ENCODE measurements at places on chromosomes 12 and 14. TPM values are rescaled to one million over a fixed set of nuclear protein-coding genes. Genes with fewer than 3 reads are reported as not detected.

DNA sequence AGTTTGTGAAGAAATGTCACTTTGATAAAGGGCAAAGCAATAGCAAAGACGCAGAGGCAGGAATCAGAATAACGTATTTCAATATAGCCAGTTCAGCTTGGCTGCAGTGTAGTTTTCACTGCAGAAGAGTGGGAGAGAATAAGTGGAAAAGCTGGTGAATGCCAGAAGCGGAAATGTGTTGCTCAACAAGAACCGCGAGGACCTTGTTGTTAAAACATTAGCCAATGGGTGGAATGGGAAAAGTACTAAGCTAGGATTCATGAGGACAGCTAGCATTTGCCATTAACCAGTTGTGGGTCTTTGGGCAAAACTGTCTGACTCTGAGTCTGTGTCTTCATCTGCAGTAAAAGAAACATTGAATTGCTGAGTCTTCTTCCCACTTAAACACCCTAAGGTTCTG is 292.9 kb upstream of the GRIP1 start:
- no peaks in the 10 kb centered on the region for H3K36me3 ChIP-seq
- no peaks in the 10 kb centered on the region for H3K4me1 ChIP-seq
- H3K4me3 ChIP-seq = no peak overlapping the region
- no peaks in the 10 kb centered on the region for H3K27me3 ChIP-seq

DNA sequence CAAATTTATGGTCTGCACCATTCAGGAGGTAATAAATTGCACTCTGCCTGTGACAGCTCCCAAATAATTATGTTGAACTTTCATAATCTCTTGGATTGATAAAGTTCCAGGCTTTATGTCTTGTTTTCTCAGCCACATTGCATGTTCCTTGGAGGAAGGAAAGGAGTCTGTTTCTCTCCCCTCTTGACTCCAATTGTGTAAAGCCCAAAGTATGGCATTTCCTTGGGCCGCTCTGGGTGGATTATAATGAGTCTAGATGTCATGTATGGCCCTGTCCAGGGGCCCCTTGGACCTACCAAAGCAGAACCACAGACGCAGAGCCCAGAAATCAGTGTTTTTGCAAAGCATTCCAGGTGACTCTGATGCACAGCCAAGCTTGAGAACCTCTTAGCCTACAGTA is 160.8 kb downstream of the KSR2 start:
- H3K27me3 ChIP-seq = no peaks in the 10 kb centered on the region
- DNase-seq = no peak
- no peak overlapping the region for H3K27ac ChIP-seq
- no peaks in the 10 kb centered on the region for H3K4me1 ChIP-seq

GRCh38 chr14:63964113-63964512 is 111.3 kb downstream of the SYNE2 start:
- DNase-seq = no peak
- H3K4me3 ChIP-seq = no peak overlapping the region
- H3K36me3 ChIP-seq = no peaks in the 10 kb centered on the region
- H3K27ac ChIP-seq = no peak overlapping the region
- H3K27me3 ChIP-seq = no peaks in the 10 kb centered on the region

- H3K27ac ChIP-seq = no peak overlapping the region
- DNase-seq = no peak
- H3K4me3 ChIP-seq = no peak overlapping the region
- no peaks in the 10 kb centered on the region for H3K36me3 ChIP-seq
Observed at GRCh38 chr12:59234391-59234790, 314.1 kb upstream of the LRIG3 start.

DNA sequence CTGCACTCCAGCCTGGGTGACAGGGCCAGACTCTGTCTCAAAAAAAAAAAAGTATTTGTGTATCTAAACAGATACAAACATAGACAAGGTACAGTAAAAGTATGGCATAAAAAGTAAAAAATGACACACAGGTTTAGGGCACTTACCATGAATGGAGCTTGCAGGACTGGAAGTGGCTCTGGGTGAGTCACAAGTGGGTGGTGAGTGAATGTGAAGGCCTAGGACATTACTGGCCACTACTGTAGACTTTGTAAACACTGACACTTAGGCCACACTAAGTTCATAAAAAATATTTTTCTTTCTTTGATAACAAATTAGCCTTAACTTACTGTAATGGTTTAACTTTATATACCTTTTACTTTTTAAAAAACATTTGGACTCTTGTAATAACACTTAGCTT is 38.0 kb upstream of the EIF5 start:
- no peaks in the 10 kb centered on the region for H3K36me3 ChIP-seq
- peaks cover 4% of the 10 kb centered on the region for H3K4me1 ChIP-seq
- peak; percentile 15 for DNase-seq
- H3K4me3 ChIP-seq = no peak overlapping the region
- no peak overlapping the region for H3K27ac ChIP-seq

DNA sequence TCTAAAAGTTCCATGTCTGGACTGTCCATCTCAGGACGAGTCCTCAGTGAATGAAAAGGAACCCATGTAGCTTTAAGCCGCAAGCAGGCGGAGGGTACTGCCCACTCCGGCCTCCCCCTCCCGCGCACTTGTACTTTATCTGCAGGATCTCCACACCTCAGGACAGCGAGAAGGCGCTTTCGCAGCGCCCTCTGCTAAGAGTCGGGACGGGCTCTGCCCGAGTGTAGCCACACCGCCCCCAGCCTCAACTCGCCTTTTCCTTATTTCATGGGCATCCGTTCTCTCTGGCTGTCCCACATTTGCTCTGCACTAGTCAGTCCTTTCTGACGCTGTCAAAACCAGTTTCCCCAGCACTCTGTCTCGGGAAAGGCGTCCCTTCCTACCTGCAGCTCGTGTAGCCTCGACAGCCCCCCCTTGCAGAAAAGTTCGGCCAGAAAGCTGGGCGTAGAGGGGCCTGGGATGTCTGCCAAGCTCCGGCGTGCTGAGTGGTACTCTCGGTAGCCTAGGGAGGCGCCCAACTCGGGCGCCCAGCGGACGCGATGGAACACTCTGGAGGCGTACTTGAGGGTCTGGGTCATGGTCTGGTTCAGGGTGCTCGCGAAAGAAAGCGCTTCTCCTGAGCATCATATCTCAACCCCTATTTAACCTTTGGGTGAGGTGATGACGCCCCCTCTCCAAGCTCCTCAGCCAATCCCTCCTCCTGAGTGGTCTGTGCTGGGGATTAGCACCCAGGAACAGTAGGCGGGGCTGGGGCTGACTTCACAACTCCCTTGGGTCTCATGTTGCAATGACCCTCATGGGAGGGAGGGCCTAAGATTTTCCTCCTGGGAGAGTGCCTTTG is at the start of gene CYP27B1:
TSS of gene CYP27B1 (minus strand) at position 615 of the 841 bp plus-strand sequence. CDS start at position 578, 37 bp downstream.
- no peaks in the 10 kb centered on the region for H3K36me3 ChIP-seq
- H3K27me3 ChIP-seq = peaks cover 62% of the 10 kb centered on the region
- peak within 1 kb of the TSS; percentile 9 for H3K4me3 ChIP-seq
- no peak within 1 kb of the TSS for H3K27ac ChIP-seq
- H3K4me1 ChIP-seq = peaks cover 4% of the 10 kb centered on the region

DNA sequence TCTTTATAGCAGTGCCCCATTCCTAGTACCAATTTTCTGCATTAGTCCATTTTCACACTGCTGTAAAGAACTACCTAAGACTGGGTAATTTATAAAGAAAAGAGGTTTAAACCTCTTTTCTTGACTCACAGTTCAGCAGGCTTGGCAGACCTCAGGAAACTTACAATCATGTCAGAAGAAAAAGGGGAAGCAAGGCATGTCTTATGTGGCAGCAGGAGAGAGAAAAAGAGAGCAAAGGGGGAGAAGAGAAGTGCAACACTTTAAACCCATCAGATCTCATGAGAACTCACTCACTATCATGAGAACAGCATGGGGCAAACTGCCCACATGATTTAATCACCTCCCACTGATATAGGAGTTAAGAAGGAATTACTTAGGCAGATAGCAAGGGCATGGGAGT is 101.6 kb upstream of the PLEKHG7 start:
- DNase-seq = no peak
- no peak overlapping the region for H3K27ac ChIP-seq
- H3K27me3 ChIP-seq = no peaks in the 10 kb centered on the region
- no peaks in the 10 kb centered on the region for H3K4me1 ChIP-seq
- no peaks in the 10 kb centered on the region for H3K36me3 ChIP-seq
- H3K4me3 ChIP-seq = no peak overlapping the region

DNA sequence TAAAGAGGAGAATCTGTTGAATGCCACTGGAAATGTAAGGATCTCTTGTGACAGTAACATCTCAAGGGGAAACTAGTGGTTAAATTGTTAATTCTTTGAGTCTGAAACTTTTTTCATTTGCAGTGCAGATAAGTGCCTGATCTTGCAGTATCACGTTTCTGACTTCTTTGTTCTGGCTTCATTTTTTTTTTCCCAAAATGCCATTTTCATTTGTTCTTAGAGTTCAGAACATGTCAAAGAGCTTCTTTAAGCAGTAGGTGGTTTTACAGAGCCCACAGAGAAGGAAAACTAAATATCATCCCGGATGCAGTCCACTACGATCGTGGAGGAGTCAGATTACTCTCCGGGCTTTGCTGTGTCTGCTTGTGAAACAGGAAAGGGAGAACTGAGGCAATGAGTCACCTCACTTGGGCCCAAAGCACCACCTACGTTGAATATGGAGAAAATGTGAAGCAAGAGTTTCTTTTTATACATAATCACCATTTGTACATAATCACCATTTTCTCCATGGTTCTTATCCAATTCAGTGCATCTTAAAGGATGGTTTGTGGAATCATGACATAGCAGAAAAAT is 43.9 kb downstream of the HMGA2 start:
- H3K27me3 ChIP-seq = no peaks in the 10 kb centered on the region
- H3K4me3 ChIP-seq = no peak overlapping the region
- no peak for DNase-seq
- no peak overlapping the region for H3K27ac ChIP-seq

DNA sequence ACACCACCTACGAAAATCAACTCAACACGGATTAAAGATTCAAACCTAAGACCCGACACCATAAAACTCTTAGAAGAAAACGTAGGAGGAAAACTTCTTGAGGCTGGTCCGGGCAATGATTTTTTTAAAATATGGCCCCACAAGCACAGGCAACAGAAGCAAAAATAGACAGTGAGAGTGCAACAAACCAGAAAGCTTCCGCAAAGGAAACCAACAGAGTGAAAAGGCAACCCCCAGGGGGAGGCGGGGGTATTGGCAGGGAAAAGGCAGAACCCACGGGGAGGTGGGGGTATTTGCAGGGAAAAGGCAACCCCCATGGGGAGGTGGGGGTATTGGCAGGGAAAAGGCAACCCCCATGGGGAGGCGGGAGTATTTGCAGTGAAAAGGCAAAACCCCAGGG is 20.5 kb upstream of the FBRSL1 start:
- DNase-seq = no peak
- H3K27me3 ChIP-seq = no peaks in the 10 kb centered on the region
- H3K4me3 ChIP-seq = no peak overlapping the region
- no peak overlapping the region for H3K27ac ChIP-seq
- H3K36me3 ChIP-seq = no peaks in the 10 kb centered on the region

DNA sequence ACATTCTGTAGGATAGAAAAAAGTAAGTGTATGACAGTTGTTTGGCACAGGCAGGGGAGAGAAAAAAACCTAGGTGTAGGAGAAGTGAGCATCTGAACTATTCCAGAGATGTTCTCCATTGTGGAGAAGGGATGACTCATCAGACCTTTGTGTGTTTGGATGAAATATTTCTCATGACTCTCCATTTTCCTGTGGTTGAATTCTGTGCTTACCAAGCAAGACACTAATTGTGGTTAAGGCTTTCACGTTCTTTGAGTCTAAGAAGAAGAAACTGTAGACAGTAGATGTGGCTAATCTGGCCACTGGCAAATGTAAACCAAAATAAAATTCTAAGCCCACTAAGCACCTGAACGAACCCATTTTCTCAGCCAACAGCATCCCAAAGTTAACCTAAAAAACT is 107.9 kb upstream of the GZMB start:
- H3K27ac ChIP-seq = no peak overlapping the region
- no peak for DNase-seq
- H3K27me3 ChIP-seq = no peaks in the 10 kb centered on the region
- no peaks in the 10 kb centered on the region for H3K36me3 ChIP-seq
- H3K4me1 ChIP-seq = no peaks in the 10 kb centered on the region

GRCh38 chr12:19545301-19545700 is 106.0 kb downstream of the AEBP2 start:
- H3K27me3 ChIP-seq = no peaks in the 10 kb centered on the region
- H3K4me3 ChIP-seq = no peak overlapping the region
- no peak for DNase-seq
- H3K36me3 ChIP-seq = no peaks in the 10 kb centered on the region
- peaks cover 20% of the 10 kb centered on the region for H3K4me1 ChIP-seq

DNA sequence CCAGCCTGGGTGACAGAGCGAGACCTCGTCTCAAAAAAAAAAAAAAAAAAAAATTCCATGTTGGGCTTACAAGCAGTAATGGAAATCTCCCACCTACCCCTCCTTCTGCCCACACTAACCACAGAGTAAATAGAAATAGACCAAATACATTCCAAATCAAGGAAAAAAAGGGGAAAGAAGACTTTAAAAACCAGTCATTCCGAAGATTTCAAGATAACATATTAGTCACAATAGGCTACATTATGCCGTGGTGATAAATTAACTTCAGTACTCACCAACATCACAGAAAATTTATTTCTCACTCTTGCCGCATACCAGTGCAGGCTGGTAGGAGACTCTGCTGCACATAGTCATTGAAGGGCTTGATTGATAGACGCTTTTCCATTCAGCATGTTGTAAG is 15.5 kb upstream of the ETV6 start:
- DNase-seq = no peak
- H3K4me3 ChIP-seq = no peak overlapping the region
- no peaks in the 10 kb centered on the region for H3K36me3 ChIP-seq
- H3K27me3 ChIP-seq = no peaks in the 10 kb centered on the region
- H3K4me1 ChIP-seq = no peaks in the 10 kb centered on the region

Gene FKBP11
- total RNA-seq = 9.4 TPM

Gene FAM222A
- 42.9 TPM for total RNA-seq

Gene TAS2R31
- 1.3 TPM for total RNA-seq

Gene DEGS2
- 2.7 TPM for total RNA-seq

Gene PSEN1
- 31.7 TPM for total RNA-seq

Gene ERBB3
- total RNA-seq = 26.6 TPM

Gene NOXRED1
- 0.07 TPM for total RNA-seq

Gene COX8C
- not detected for total RNA-seq

Gene KRT6C
- not detected for total RNA-seq

Gene YAF2
- total RNA-seq = 59.8 TPM
